ENCODE measurements at places on chromosomes 2 and 18.

DNA sequence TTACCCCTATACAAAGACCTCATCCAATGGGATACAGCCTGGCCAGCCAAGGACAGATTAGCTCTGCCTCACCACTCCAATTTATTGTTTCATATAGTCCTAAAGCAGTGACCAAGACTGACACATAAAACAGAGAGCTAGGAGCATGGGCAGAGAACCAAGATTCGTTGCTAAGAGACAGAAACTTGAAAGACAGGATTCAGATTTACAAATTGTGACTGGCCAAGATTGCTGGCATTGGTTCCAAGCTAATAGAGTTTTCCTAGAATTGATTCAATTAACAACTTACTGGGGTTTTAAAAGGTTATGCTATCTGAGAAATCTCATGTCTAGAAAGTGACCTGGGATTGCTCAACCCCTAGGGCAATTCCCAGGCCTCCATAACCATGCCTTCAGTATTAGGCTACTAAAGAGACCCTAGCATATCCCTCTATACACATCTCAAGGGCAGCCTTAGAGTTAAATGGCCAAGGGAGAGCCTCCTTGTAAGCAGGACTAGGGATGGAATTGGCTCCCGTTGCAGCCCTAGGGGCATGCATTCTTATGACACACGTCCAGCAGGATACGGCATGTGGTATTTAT, 75.6 kb downstream of the ICOS start:
- no peak for DNase-seq

- DNase-seq = no peak
Observed at GRCh38 chr2:38856165-38856564, 19.6 kb downstream of the DHX57 start.

- DNase-seq = no peak
Observed at GRCh38 chr2:70508711-70509462, 44.7 kb downstream of the TGFA start.

DNA sequence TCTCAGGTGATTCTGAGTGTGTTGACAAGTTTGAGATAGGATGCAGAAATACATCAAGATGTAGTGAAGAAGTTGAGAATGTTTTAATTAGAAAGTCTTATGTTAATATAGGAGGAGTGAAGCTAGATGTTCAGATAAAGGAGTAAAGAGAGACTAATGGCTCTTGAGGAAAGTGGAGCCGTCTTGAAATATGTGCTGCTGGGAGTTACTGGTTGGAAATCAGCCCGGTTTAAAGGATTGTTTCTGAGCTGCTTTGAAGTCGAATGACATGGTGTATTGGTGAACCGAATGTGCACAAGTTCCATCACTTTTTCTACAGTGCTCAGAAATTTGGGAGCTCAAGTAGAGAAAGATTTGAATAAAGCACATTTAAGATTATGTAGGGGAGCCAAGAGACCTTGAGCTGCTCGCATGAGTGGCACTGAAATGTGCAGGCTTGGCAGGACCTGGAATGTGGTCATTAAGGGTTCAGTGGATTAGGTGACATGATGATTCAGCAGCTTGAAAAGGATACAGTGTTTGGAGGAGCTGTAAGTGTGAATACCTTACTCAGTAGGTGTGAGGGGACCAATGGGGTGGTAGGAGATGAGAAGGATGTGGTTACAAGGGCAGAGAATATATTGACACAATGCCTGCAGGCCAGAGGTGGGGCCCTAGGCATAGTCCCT, 68.6 kb downstream of the CAB39 start:
- no peak for DNase-seq

GRCh38 chr2:162030363-162031190, 43.4 kb downstream of the DPP4 start:
- DNase-seq = no peak

- no peak for DNase-seq
Observed at GRCh38 chr2:148989882-148990493, 48.5 kb upstream of the LYPD6B start.

GRCh38 chr2:163338270-163338669, 397.5 kb downstream of the FIGN start:
- DNase-seq = no peak

DNA sequence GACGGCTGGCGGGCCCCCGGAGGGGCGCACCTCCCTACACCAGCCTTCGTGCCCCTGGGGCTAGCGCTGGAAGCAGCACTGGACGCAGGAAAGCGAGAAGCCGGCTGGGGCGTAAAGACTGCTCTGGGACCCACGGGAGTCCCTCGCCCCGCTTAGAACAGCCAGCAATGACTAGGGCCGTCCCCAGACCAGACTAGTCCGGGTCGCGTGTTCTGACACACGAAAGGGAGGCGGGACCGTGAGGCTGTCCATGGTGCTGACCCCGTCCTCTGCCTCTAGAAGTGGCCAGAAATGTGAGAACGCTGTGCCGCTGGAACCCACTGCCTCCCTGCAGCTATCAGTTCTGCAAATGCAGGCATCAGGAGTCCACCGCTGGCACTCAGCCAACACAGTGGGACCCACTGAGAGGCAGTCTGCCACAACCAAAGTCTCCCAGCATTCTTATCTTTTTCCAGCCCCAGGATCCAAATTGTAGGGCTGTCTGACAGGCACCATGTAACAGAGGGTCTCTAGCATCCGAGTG, at the start of gene UCN:
UCN (minus strand) TSS at position 87 of the 523 bp plus-strand sequence. CDS start 550 bp downstream, outside the sequence.
- no peak for DNase-seq

DNA sequence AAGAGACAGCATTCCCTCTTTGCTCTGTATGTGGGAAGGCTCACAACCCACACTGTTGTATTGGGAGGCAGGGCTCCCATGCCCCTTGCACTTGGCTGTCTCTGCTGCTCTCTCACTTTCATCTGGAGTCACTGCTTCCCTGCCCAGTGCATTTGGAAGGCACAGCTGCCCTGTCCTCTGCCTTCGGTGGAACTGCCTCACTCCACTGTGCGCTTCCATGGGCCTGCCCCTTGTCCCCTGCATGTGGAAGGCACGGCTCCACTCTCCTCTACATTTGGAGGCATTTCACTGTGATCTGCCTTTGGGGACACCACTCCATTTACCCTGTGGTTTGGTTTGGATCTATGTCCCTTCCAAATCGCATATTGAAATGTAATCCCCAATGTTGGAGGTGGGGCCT, 9.1 kb upstream of the PROM2 start:
- DNase-seq = no peak

- no peak for DNase-seq
Observed at GRCh38 chr2:183026424-183026823, 11.8 kb downstream of the NCKAP1 start.

DNA sequence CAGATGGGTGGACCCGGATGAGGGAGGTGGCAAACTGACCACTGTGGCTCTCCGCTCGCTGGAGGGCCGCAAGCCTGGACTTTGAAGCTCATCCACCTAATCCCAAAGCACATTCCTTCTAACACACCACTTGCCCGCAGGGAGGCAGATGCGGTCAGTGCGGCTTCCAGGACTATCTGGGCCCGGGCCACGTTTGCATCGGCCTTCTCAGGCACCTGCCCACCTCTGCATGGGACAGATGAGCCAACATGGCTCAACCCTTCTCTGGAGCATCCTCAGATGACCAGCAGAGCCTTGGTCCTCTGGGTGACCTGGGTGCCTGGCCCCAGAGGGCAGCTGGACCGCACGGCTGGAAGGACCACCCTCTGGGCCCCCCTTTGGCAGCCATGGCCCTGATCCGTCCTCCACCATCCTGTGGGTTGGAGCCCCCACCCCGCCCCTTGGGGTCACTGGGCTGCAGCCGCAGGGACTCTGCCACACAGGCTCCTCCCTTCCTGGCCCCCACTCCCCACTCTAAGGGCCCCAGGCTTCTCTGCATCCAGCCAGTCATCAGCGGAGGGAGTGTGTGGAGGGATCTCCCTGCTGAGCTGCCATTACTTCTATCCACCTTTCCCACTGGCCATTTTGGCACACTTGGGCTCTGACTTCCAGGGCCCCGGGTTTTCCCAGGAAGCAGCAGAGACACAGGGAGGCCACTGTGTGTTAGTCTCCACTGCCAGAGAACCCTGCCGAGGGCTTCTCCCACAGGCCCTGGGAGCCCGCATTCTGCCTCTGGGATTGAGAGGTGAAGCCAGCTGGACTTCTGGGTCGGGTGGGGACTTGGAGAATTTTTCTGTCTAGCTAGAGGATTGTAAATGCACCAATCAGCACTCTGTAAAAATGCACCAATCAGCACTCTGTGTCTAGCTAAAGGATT, 12.3 kb downstream of the HDAC4 start:
- no peak for DNase-seq
